A549 treated with Hydrocortisone at 1 μM for 4 hours (cell line): ENCODE measurements at places on chromosomes 11 and 22. TPM values are rescaled to one million over a fixed set of nuclear protein-coding genes. Genes with fewer than 3 reads are reported as not detected.

The DDIAS gene
- total RNA-seq: 14.1 to 17.8 TPM (median 16.8 TPM) in 5 replicates

The ANO5 gene
- 1.1 to 2.2 TPM (median 1.5 TPM) in 5 replicates for total RNA-seq

The TYR gene
- total RNA-seq: not detected in 5 replicates

The OR10A3 gene
- not detected in 5 replicates for total RNA-seq

The MGAT3 gene
- 0.55 to 0.91 TPM (median 0.75 TPM) in 5 replicates for total RNA-seq

The VSIG10L2 gene
- total RNA-seq: not detected in 5 replicates
